Caki2 (cell line): ENCODE measurements at places on chromosomes 4 and X. TPM values are rescaled to one million over a fixed set of nuclear protein-coding genes. Genes with fewer than 3 reads are reported as not detected.
A peak's percentile ranks its signal among the peaks of the same experiment; 100 is the strongest.

Gene MND1
- 11.2 and 16.9 TPM in 2 replicates for total RNA-seq

Gene PCDH7
- total RNA-seq = 38.1 and 39.9 TPM in 2 replicates

Gene CENPVL2
- not detected in 2 replicates for total RNA-seq

Gene CSAG3
- not detected in 2 replicates for total RNA-seq

Gene PDGFC
- 88.6 and 120 TPM in 2 replicates for total RNA-seq

Gene MAGEE2
- total RNA-seq = not detected in 2 replicates

Gene RNF128
- 10.6 and 13.0 TPM in 2 replicates for total RNA-seq

- no peak for DNase-seq
Observed at GRCh38 chr4:8106451-8107025, 52.1 kb downstream of the ABLIM2 start.

DNA sequence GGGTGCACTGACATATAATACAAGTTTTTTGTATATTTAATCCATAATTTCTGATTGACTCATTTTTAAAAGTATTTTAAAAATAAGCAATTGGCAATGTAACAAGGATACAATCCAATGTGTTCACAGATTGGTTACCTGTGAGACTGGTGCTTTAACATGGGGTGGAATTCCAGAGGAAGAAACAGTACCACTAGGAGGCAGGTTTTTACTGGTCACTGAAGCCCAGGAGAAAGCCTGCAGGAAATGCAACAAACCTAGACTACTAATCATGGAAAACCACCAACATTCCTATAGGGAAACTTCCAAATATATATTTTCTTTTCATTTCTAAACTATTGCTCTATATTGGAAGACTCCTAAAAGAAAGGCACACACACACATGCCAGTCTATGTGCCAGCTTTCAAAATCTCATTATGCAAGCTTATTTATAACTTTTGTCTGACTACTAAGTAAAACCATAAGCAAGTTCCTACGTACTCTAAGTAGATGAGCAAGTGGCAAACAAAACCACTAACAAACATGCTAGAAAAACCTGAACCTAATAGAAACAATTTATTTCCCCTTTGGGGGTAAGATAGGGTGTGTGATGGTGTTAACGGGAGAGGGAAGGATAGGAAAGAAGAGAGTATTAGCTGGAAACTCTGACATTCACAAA, 19.2 kb downstream of the G3BP2 start:
- DNase-seq = peak; percentile 30

DNA sequence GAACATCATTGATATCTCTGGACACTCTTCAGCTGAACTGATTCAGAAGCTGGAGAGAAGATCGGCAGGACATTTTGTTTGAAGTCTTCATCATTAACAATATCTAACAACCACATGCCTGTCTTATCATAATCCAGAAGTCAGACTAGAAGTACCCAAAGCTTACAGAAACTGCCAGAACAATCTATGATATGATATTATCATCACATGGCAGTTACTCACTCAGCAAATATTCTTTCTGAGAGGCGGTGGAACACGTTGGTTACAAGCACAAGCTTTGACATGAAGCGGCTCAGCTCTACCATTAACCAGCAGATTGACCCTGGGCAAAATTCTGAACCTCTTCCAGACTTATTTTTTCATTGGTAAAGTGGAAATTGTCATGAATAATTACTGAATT, 69.4 kb upstream of the KIT start:
- DNase-seq = no peak

GRCh38 chrX:153845195-153845594, 14.9 kb upstream of the PDZD4 start:
- no peak for DNase-seq

- DNase-seq = no peak
Observed at GRCh38 chr4:42327323-42327722, 70.0 kb upstream of the SHISA3 start.

- no peak for DNase-seq
Observed at GRCh38 chr4:151438154-151438553, 29.2 kb downstream of the FHIP1A start.

GRCh38 chrX:140710710-140711109, 1.2 kb downstream of the LINC00632 start:
- DNase-seq = no peak

GRCh38 chr4:45745741-45746140, 378.1 kb downstream of the GABRG1 start:
- no peak for DNase-seq

DNA sequence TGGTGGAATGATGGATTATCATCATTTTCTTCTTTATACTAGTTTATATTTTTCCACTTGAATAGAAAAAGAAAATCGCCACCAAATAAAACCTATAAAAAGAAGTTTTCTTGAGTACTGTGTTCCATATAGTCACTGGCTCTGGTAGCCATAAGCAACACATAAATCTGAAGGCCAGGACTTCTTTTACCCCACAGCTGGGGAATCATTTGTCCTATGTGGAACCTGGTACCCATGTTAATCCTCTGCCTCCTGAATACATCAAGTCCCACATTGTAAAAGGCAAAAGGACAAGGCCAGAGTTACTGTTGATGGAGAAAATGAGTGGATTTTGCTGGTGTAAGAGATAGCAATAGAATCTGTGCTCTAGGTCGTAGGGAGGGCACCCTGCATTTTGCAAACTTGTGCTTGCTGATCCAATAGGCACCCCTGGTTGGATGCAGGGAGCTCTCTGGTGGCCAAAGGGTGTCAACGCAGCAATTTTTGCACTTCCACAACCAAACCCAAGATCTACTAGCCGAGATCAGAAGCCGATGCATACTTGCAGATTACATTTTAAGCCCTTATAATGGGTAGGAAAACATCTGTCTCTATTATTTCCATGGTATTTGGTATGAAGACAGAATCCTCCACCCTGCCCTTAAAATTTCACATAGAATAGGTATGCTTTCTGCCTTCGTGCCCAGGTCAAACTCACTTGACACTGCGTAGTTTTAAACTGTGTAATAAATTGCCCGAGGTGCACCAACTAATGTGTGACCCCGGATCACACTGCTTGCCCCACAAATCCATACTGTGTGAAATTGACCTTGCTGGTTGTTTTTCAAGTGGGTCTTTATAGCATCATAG, 146.2 kb upstream of the SCML1 start:
- peak; percentile 71 for DNase-seq

- no peak for DNase-seq
Observed at GRCh38 chr4:82543131-82543530, 18.7 kb downstream of the TMEM150C start.

GRCh38 chr4:179248821-179249220, 1806.6 kb upstream of the AGA start:
- DNase-seq = no peak

DNA sequence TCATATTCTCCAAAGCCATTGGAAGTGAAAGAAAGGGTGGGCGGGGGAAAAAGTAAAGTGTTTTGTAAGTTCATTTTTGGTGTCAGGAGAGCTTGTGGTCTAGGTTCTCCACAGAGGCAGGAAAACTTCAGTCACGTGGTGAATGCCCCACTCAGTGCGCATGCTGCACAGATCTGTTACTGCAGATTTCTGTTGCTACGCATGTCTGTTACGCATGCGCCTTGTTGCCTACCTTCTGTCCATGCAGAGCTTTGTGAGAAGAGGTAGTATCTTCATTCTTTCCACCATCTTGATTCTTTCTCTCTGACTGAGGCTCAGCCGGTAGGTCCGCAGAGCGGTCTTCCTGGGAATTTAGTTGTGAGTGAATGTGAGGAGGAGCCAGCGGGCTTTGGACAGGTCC, 15.1 kb upstream of the PAGE3 start:
- no peak for DNase-seq

DNA sequence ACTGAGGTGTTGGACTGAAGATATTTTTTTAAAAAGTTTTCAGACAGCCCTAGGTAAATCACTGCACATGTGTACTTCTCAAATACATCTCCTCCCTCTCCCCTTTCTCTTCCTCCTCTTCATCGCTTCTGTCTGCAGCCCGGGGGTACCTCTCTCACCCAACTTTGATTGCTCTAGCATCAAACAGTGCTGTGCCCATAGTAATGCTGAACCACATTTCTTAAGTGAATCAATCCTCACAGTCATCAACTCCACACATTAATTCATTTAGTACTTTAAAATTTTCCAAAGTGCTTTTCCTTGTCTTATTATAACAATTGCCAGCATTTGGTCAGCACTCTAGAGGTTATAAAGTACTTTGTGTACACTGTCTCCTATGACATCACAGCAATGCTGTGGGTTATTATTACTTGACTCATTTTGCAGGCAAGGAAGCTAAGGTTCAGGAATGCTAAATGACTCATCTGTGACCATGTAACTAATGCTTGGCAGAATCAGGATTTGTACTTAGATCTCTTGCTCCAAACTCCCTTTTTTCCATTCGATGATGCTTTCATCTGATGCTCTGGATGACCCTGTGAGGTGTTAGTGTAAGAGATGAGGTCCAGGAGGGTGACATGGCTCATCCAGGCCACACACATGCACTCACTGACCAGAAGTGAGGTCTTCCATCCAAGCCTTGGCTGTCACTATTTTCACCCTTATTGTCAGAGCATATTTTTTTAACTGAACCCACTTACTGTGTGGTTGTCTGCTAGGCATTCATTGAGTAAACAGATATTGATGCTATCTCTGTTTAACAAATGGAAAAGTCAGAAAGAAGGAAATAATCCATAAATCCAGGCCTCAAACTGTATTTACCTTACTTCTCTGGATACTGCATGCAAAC, 58.8 kb downstream of the RHOH start:
- DNase-seq = peak; percentile 83
